ENCODE measurements at places on chromosomes 5 and 9. TPM values are rescaled to one million over a fixed set of nuclear protein-coding genes. Genes with fewer than 3 reads are reported as not detected.

IL11RA gene
- 5.0 TPM for total RNA-seq

CD72 gene
- 0.08 TPM for total RNA-seq

TMEM232 gene
- 0.10 TPM for total RNA-seq

RNF20 gene
- 24.3 TPM for total RNA-seq

ATG12 gene
- 51.0 TPM for total RNA-seq

All from A549 treated with CpdA at 1 μM for 4 hours (cell line).